Activated T-helper 2 cell treated with anti-CD3 and anti-CD28 coated beads, Interferon-gamma antibody, Interleukin-2, Interleukin-4, amounts not matched to agents 10 μg/mL and 5 μg/mL and 100 μg/mL, durations not matched to agents 14 hours and 24 hours and 36 hours (primary cell): ENCODE measurements at places on chromosomes 11 and 22. TPM values are rescaled to one million over a fixed set of nuclear protein-coding genes. Genes with fewer than 3 reads are reported as not detected.

DNA sequence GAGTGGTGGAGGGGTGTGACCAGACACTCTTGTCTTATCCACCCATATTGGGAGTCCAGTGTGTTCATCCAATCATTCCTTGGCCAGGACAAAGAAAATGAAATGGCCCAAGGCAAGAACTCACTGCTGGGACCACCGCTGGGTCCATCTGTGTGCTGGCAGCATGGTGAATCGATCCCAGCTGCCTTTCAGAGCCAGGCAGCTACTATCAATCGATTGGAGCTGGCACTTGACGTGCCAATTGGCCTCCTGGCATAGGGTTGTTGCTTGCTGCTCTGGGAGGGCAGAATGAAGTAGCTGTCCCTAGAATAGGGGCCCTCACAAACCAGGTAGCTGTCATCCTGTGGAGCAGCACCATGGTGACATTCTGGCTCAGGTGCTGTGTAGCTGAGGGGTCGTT lies 1.4 kb upstream of the ARVCF start:
- DNase-seq = no peak

GRCh38 chr22:50118557-50119168 lies 28.9 kb downstream of the MOV10L1 start:
- no peak for DNase-seq

Gene OOSP3
- total RNA-seq = not detected in 2 replicates

GRCh38 chr22:44071781-44072326 lies 47.8 kb downstream of the PARVB start:
- no peak for DNase-seq

Gene OR5AN1
- total RNA-seq = not detected in 2 replicates

DNA sequence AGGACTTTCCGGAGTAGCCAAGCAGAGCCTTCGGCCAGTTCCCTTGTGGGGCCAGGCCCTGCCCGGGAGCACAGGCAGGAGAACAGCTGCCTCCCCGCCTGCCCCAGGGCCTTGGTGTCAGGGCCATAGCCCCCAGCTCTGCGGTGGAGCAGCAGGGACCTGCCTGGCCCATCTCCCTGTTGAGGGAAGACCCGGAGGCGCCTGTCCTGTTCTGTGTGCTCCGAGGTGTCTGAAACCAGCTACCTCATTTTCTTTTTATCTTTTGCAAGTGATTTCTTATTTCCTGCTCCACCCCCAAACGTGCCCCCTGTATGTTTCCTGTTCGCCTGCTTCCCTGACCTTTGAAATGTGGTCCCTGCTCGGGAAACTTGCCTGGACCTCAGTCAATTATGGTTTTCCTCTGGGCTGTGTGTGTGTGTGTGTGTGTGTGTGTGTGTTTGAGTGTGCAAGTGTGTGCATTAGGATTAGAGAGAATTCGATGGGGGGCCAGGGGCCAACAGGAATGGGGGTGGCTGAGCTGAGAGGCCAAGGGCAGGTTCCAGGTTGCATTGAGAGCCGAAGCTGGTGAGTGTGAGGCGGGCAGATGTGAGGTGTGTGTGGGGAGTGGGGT lies 19.1 kb downstream of the LRP5 start:
- no peak for DNase-seq

GRCh38 chr22:35660291-35661127 lies 12.3 kb downstream of the APOL6 start:
- DNase-seq = no peak

Gene MRGPRF
- not detected in 2 replicates for total RNA-seq

DNA sequence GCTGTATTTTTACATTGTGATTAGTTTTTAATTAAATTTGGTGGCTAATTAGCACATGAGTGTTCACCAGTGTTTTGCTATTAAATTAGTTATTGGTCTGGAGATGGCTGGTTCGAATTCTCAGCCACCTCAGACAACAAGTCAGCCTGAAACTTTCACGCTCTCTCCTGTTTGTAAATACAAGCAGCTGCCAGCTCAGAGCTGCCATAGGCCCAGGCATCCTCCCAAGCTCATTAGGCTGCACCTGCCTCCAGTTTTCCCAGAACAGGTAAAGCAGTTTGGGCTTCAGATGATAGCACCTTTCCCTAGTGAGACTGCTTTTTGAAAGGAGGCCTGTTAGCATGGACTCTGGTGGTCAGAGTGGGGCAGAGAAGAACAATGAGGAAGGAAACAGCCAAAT lies 156.8 kb downstream of the NAV2 start:
- DNase-seq = no peak

GRCh38 chr11:85784480-85785265 lies 26.3 kb downstream of the SYTL2 start:
- no peak for DNase-seq

GRCh38 chr22:39251762-39252460 lies 7.1 kb upstream of the PDGFB start:
- DNase-seq = no peak

Gene C11orf97
- not detected in 2 replicates for total RNA-seq

GRCh38 chr11:34630544-34630943 lies 9.7 kb downstream of the EHF start:
- no peak for DNase-seq
